ENCODE measurements at places on chromosomes 6 and 20.

DNA sequence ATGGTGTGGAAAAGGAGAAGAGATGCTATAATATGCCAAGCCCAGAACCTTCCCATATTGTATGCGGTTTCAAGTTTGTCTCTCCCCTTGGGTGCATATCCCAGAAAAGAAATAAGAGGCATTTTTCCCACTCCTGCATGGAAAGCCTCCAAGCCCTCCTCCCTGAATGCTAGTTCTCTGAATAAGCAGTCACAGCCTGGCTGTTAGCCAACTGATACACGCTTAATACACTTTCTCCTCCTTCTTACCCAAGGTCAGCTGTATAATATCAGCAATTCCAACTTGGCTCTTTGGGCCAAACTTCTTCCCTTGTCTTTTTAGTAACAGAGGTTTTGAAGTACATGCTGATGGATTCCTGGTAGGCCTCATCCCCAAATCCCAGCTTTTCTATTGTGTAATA, 440.1 kb downstream of the EPHA7 start:
- DNase-seq = no peak

DNA sequence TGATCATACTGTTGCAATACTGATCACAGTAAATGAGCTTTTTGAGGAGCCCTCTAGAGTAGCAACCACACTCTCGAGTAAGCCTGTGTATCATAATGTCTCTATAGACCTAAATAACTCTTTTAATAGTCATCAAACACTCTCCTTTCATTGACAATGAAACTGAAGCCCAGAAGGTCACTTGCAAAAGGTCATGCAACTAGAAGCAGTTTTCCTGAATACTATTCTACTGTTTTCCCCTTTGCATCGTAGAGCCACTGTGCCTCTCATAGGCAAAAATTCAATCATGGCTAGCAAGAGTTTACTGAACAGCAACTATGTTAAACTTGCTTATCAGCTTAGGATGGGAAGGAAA, 105.3 kb downstream of the HIVEP2 start:
- DNase-seq = no peak

- DNase-seq = no peak
These were observed 35.0 kb upstream of the PNRC1 start for GRCh38 chr6:89045576-89045975.

DNA sequence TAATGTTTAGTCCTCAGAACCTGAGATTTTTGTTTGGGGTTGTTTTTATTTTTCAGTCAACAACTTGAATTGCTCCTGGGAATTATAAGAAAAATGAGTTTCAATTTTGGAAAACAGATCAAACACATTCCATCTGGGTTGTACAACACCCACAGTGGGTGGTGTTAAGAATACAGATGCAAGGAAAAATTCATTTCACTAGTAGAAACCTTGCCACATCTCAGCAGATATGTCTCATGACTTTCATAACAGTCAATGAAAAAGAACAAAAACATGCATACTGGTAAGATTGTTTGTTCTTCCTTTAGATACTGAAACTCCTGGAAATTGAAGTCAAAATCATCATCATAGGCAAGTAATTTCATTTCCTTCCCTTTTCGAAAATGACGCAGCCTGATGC, 78.9 kb downstream of the MOXD1 start:
- no peak for DNase-seq

DNA sequence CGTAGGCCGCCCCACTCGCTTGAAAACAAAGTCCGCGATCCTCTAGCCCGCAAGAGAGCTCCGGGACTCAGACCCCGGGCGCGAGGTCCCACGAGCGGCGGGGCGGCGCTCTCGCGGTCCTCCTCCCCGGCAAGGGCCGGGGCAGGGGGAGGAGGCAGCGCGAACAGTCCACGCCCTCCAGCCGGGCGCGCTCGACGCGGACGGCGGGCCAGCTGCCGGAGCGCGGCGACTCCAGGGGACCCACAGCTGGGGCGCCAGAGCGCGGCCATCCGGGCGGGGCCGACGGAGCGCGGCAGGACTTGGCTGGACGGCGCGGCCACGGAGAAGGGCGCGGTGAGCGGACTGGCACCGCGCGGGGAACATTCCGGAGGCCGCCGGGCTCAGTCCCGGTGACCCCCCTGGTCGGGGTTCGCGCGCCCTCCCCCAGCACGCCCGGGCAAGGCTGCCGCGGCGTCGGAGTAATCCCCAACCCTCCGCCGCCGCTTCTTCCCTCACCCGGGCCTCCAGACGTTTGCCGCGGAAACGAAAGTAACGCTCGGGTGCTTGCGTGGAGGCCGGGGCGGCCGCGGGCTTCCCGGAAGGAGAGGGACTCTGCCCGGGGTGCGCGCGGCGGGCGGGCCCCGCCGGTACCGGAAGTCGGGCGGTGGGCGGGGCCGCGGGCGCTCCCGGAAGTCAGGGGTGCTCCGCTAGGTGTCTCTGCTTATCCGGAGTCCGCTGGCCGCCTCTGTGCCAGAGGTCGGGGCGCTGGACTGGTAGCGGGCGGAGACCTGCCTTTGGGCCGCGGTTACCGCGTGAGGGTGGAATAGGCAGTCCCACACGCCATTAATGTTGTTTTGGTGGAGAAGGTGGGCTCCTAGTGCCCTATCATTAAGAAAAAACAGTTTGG, at the start of gene RIPK1:
Gene RIPK1, plus strand, starts transcription at position 166 of the 886 bp plus-strand sequence. CDS start 8,330 bp downstream, outside the sequence.
- peak; percentile 91 for DNase-seq

- no peak for DNase-seq
These were observed 54.7 kb upstream of the PDE7B start for GRCh38 chr6:135796643-135797305.

DNA sequence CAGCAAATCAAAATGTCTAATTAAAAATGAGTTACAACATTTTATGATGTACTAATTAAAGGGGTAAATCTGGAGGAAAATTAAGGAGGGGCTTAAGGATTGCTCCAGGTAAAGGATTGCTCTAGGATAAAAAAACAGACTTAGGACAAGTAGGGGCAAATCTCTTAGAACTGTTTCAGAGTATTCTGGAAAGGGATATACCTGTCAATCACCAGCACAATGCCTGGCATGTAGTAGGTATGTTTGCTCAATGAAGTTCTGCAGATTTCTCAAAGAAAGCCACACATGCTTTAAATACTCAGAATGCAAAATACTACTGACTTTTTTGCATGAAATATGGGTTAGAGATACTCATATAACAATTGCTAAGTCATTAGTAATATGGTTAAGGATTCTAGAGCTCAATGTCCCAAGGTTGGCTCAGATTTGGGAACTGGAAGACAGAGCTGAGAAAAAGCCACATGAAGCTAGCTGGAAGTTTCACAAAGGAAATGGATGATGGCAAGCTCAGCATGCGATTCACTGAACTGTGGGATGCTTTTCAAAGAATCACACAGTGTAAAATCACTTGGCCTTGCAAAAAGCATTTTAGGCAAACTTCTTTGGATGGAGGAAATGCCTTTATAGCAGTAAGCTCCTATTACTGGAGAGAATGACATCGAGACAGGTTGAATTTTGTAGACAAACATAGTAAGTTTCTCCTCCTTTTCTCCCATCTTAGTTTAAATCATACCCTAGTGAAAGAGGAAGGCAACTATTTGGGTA, 72.8 kb downstream of the MAP3K5 start:
- no peak for DNase-seq

DNA sequence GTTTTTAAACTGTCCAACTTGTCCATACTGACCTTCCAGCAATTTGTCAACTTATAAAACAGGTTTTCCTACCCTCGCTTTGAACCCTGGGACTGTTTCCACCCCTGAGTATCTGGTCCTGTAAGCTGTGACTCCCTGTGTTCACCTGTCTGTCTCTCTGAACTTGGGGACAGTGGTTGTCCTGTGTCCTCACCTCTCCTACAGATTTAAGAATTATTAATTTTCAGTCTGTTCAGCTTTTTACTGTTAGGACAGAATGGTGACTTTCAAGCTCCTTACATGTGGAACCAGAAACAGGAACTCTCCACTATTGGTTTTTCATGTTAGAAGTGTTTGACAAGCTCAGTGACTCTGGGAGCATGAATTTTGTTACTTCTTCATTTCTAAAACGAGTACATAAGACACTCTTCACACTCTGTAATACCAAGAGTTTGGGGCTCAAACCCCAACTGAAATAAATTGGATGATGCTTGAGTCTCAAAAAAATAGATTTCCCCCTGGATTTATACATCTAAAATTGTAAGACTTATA, 713.9 kb downstream of the COL12A1 start:
- no peak for DNase-seq

DNA sequence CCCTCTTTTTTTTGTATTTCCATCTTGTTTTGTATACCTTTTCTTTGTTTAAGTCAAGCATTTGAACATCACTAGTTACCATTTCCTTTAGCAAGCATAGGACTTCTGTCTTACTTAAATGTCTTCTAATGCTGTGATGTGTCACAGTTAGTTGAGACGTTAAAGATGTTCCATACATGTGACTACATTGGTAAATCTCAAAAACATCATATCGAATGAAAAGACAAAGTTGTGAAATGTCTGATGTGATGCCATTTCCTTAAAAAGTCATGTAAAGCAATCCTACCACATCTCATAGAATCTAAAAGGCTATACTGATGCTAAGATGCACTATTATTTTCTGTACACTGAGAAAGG, 26.8 kb downstream of the SLC16A10 start:
- no peak for DNase-seq

DNA sequence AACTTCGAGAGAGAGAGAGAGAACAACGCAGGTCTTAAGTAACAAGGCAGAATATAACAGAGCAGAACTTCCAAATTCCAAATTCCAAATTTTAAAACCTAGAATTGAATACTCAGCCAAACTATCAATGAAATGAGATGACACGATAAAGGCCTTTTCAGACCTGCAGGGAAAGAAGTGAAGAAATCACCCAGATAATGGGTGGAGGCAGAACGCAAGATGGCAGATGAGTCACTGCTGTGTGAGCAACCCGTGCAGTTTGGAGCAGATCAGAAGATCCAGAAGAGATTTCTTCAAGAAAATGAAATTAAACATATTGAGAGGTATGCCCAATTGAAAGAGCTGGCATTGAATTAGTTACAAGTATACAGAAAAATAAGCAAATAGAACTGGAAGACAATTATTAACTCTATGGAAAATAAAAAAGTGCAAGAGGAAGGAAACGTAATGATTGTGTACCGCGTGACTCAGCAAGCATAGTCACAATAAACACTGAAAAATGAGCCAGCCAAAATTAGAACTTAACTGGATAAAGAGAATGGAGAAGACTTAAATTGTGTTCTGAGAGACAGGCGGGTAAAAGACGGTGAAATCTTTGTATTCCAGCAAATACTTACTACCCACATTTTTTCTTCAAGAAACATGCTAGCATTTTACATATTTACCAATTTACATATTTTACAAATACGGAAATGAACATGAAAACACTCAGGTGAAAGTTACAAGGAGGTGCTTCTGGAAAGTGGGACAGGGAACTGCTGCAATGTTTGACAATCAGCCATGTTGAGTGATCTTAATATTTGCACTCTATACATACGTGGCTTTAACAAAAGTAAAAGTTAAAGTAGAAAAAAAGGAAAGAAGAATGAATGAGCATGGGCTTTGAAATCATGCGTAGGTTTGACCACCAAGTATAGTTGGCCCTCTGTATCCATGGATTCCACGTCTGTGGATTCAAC, 87.9 kb upstream of the CDYL start:
- no peak for DNase-seq

DNA sequence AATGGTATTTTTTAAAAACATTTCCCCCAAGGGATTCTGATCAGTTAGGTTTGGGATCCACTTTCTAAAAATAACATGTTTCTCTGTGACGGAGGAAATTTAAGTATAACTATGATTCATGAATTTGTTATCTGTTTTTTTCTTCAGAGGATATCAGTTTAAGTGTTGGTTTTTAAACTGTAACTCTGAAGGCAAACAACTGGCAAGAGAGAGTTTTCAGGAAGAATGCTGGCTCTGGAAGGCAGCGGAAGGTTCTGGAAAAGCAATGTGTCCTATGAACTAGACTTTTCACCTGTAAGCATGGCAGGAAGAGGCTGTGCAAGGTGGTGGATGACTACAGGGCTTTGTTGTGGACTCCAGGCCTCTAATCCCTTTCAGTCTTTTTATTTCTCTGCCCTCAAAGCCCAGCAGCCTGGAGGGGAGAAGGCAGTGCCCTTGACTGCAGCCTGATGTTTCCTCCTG, 153.1 kb downstream of the GMPR start:
- no peak for DNase-seq

- no peak for DNase-seq
These were observed 38.7 kb upstream of the ZBP1 start for GRCh38 chr20:57658833-57659516.

DNA sequence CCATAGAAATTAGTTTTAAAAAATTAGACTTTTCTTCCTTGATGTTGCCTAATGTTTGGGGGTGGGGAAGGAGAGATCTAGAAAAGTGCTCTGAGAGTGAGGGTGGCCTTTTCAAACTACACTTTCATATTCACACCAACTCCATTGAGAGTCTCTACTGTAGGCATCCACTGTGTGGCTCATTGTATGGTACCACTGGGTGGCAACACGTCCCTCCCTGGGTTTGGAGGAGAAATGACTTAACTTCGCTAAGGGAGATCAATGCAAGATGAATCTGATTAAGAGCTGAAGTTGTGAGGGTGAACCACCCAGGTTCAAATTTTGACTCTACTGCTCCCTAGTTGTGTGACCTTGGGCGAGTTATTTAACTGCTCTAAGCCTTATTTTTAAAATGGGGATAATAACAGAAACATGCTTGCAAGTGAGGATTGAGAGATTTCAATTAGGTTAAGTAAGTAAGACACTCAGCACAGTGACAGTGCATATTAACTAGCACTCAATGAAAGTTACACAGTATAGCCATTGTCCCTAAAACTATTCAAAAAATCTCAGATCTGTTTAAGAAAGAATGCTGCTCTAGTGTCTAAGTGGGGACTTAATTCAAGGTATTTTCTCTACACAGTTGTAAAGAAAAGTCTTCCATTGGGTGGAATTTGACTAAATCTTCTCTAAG, 193.5 kb upstream of the CNR1 start:
- DNase-seq = no peak

DNA sequence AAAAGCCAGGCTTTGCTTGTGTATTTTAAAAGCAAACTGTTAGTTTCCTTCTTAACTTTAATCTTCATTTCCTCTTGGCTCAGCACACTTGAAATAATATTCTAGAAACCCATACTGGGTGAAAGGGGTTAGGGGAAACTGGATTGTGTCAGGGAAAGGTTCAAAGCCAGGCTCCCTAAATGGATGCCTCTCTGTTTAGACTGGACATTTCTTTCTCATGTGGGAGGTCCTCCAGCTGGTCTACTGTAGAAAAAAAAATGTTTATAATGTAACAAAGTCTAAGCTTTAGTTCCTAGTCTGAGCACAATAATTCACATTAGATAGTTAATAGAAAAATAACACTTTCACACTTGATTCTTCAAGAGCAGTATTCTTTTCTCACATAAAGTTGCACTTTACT, 89.0 kb upstream of the AKIRIN2 start:
- no peak for DNase-seq

GRCh38 chr6:51099201-51099600, 280.5 kb downstream of the TFAP2B start:
- no peak for DNase-seq

GRCh38 chr20:50472693-50473664, 37.2 kb upstream of the PTPN1 start:
- DNase-seq = no peak

DNA sequence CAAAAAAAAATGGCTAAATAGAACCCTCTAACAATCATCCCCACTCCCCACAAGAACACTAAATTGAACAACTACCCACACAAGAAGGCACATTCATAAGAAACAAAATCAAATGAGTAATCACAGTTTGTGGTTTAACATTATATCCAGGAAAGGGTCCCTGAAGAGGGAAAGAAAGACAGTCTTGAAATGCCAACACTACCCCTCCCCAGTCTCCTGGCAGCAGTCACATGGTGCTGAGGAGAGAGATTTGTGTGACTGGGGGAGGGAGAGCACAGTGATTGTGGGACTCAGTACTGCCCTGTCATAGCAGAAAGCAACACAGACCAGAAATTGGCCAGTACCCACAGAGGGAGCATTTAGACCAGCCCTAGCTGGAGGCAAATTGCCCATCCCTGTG, 443.7 kb upstream of the BTBD3 start:
- DNase-seq = no peak
